ENCODE measurements at places on chromosomes 5 and 9.

- no peak for DNase-seq
These were observed 478 bp downstream of the TEX10 start for GRCh38 chr9:100352201-100352726.

DNA sequence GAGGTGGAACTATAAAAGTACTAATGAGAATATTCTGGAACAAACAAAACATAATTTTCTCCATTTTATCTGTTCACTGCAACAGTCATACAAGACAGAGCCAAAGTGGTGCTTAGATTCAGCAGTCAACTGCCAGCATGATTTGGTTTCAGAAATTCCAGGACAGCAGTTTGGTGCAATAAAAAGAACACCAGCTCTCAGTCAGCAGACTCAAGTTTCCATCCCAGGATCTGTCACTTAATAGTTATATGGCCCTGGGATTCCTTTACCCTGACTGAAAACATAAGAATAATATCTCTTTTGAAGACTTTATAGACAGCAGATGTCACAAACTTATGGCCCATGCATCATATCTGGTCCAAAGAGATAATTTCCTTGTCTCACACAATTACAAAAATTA is 92.8 kb upstream of the RASEF start:
- no peak for DNase-seq

GRCh38 chr5:113487781-113488644 is at the start of gene MCC:
Gene MCC (minus strand): TSS chr5:113488453.
- peak; percentile 50 for DNase-seq

DNA sequence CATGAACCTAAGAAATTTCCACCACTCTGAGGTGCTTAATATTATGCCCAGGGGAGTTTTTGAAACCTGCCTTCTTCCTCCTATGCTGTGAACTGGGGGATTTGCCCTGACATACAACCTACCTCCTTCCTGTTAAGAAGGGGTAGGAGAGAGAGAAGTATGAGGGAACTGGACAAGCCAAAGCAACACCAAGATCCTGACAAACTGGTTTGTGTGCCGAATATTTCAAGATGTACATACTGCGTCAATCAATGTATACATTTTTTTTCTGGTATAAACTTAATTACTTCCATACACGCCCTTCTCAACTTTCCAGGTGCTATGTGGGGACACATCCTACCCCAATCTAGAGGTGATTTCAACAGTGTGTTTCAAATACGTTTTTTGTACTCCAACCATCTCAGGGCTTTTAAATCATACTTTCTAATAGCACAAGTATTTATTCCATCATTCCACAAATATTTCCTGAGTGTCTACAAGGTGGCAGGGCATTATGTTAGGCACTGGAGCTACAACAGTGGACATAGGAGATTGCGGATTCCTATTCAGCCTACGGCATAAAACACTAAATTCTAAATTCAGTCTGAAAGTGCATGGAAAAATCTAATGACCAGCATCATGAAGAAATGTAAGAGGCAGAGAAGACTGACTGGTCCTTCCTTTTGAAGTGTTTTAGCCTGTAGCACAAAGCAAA is 70.1 kb upstream of the IFNK start:
- no peak for DNase-seq

- no peak for DNase-seq
These were observed 567.4 kb downstream of the CCDC171 start for GRCh38 chr9:16120231-16120641.

DNA sequence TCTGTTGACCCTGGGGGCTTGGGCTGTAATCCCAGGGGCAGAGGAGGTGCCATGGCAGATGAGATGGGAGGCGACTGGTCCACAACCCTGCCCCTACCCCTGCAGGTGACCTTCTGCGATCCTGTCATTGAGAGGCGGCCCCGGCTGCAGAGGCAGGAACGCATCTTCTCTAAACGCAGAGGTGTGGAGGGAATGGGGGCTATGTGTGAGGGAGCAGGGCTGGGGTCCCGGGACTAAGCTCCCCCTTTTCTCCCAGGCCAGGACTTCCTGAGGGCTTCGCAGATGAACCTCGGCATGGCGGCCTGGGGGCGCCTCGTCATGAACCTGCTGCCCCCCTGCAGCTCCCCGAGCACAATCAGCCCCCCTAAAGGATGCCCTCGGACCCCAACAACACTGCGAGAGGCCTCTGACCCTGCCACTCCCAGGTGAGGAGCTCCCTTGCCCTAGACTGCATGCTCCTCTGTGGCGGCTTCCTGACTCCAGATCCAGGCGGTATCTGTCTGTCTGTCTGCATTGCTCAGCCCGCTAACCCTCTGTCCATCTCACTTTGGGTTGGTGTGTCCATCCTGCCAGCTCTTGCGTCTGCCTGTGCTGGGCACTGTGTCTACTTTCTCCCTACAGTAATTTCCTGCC is 9.9 kb downstream of the ZDHHC12 start:
- DNase-seq: no peak

- DNase-seq: no peak
These were observed 65.9 kb downstream of the PPARGC1B start for GRCh38 chr5:149796030-149796429.

- DNase-seq: no peak
These were observed 97.6 kb downstream of the PRELID2 start for GRCh38 chr5:145737578-145737977.

- DNase-seq: no peak
These were observed 3.7 kb upstream of the UCK1 start for GRCh38 chr9:131534721-131535237.
